ENCODE measurements at places on chromosomes 6 and 20. TPM values are rescaled to one million over a fixed set of nuclear protein-coding genes. Genes with fewer than 3 reads are reported as not detected.
A peak's percentile ranks its signal among the peaks of the same experiment; 100 is the strongest.

GRCh38 chr6:90610751-90611542 is 24.1 kb upstream of the MAP3K7 start:
- DNase-seq, result peak; percentile 75

SLCO4A1 gene
- 0.53 TPM for total RNA-seq

DNA sequence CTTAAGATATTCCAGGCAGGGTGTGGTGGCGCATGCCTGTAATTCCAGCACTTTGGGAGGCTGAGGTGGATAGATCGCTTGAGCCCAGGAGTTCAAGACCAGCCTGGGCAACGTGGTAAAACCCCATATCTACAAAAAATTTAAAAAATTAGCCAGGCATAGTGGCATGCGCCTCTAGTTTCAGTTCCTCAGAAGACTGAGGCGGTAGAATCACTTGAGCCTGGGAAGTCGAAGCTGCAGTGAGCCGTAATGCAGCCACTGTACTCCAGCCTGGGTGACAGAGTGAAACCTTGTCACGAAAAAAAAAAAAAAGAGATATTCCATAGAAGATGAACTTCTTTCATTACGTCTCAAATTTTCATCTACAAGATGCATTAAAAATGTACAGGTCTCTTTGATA is 46.7 kb upstream of the ISM1 start:
- no peak for DNase-seq

DNA sequence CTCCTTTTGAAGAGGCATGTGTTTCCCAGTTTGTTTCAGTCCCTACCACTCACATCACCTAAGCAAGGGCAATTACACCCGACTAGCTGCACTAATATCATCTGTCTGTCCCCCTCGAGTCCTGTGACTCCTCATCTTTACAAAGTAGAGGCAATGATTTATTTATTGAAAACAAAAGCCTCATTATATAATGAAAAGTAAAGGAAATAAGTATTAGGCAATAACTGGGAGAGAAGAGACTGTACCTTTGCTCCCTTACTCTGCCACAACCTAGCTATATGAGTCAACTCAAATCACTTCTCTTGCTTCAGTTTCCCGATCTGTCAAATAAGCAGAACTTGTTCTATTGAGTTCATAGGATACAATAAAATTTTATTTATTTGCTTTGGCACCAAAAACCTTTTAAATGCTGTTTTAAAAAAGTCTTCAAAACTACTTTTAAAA is 38.9 kb downstream of the CSNK2A1 start:
- no peak for DNase-seq

GRCh38 chr20:18596270-18596669 is 8.4 kb downstream of the DTD1 start:
- DNase-seq, result no peak

ATP9A gene
- total RNA-seq, result 39.4 TPM

CABLES2 gene
- 2.0 TPM for total RNA-seq

GRCh38 chr6:109015176-109015575 is 79.5 kb downstream of the SESN1 start:
- no peak for DNase-seq

REM1 gene
- total RNA-seq, result 9.6 TPM

PSORS1C2 gene
- total RNA-seq, result not detected

DNA sequence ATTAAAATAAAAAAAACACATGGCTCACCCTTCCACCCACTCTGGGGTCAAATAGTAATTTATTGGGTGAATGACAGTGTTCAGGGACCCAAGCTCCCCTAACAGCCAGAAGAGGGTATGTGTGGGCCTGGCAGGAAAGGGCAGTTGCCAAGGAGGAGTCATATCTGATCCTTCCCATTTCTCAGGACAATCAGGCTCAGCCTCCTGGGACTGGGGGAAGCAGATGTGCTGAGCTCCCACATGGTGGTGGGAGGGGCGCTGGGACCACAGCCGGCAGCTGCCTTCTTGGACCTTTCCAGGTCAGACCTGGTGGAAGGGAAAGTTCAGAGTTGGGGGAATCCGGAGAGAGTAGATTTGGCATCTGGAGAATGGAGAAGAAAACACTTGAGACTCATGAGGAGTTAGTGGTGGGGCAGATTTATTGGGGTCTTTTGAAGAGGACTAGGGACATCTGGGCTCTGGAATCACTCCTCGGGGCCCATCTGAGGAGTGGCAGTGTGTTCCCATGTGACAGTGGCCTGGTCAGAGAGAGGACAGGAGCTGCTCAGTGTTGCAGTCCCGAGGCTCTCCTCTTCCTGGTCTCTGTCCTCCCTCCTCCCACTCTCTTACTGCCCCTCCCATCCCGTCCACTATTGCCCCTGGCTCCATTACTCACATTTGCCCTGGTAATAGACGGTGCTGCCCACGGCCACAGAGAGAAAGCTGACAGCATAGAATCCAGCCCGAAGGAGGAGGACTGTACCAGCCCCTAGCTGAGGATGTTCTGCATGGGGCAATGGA is 3.0 kb downstream of the LST1 start:
- DNase-seq, result no peak

TMX4 gene
- 18.1 TPM for total RNA-seq

DNA sequence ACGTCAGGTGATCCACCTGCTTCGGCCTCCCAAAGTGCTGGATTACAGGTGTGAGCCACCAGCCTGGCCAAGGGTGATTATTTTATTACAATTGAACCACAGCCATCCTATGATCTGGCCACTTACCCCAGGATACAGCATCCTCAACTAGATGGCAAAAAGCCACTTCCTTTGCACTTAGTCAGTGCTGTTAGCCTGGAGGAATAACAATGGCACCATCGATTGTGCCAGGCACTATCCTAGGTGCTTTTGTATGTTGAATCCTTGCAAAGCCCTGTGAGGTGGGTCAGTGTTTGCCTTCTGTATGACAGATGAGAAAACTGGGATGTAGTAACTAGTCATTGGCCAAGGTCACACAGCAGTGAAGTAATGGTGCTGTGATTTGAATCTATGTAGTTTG is 11.2 kb upstream of the TTPAL start:
- no peak for DNase-seq

- DNase-seq, result peak; percentile 29
These were observed 457.2 kb downstream of the KIF16B start for GRCh38 chr20:16115911-16116552.

CST8 gene
- not detected for total RNA-seq

GRCh38 chr6:83767033-83767432 is 58.1 kb upstream of the SNAP91 start:
- DNase-seq, result no peak

ISM1 gene
- 1.4 TPM for total RNA-seq

GRCh38 chr6:5025911-5026819 is 22.3 kb upstream of the RPP40 start:
- DNase-seq, result peak; percentile 86

- DNase-seq, result no peak
These were observed 139.5 kb upstream of the MYLIP start for GRCh38 chr6:15989397-15989796.

STMND1 gene
- total RNA-seq, result not detected

DNA sequence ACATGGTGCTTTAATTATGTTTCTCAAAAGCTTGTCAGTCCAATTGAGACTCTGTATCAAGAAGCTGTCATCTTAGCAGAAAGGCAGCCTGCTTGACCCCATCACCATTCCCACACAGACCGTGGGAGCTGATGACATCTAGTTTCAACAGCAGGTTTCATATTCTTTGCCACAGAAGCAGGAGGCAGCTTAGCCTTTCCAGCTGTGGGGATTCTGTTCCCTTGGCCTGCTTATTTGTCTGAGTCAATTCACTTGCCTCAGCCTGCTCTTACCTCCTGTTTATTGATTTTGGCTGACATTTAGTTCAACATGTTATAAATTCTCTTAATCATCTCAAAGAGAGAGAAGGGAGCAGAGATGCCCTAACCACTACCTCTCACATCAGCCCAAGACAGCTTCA is 527.7 kb downstream of the ADGRB3 start:
- peak; percentile 3 for DNase-seq

EPB41L1 gene
- 14.3 TPM for total RNA-seq

DNA sequence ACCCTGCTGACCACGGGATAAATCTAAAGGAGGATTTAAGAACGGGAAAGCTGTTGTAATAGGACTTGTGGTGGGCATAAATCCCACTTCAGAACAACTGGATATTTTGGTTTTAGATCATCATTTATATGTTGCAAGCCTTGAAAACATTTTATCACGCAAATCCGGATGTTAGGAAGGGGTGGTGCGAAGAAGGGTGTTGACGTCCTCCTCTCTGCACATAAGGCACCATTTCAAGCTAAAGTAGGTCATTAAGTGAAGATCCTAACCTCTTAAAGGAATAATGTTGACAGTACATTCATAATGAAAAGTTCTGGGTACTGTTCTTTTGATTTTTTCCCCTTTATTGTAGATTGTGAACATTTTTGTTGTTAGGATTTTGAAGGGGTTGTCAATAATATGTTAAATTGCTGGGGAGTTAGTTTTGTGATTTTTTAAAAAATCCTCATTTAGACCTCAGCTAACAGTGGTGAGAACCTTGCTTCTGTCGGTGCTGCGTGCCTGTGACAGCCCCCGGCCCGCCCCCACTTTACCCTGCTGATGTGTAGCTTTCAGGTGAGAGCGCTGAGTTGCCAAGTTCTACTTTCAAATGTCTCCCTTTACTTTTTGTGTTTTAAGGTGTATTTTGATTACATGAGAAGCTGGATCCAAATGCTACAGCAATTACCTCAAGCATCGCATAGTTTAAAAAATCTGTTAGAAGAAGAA is 88.8 kb downstream of the MAP3K4 start:
- no peak for DNase-seq

C20orf202 gene
- total RNA-seq, result 0.35 TPM

DNA sequence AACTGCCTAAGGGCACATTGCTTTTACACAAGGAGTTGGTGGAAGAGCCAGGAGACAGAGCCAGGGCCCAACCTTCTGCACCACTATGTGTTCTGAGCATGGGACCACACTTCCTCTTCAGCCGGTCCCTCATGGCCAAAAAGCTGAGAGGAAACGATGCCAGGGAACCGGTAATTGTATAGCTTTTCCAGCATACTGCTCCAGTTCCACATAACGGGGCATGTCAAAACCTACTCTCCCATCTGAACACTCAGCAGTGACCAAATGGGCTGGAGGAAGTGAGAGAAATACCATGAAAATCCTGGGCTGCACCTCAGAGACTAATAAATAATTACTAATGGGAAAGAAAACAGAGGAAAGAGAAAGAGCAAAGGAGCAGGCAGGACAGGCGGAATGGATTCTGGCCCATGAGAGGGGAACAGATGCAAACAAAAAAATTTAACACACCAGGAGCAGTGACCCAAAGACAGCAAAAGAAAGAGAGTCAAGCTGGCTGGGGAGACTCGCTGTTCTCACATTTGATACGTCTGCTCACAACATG is 52.0 kb upstream of the BMP2 start:
- DNase-seq, result peak; percentile 83

OR2J3 gene
- total RNA-seq, result not detected

PNLDC1 gene
- 0.22 TPM for total RNA-seq

DNA sequence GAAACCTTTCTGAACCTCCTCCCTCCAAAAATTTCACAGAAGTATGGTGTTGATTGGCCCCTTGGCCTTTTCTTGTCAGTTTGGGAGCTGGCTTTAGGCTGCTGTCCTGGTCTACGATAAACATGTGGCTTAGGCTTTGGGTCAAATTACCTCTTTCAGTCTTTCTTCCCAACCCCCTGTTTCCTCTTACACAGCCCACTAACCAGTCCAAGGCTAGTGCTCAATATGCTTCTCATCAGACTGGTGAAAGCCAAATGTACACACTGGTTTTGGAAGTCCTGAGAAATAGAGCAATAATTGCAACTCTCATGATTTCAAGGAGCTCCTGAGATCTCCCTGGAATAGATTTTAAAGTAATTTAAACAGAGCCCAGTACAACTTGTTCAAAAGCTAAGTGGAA is 933.7 kb upstream of the GJE1 start:
- DNase-seq, result peak; percentile 15

DNA sequence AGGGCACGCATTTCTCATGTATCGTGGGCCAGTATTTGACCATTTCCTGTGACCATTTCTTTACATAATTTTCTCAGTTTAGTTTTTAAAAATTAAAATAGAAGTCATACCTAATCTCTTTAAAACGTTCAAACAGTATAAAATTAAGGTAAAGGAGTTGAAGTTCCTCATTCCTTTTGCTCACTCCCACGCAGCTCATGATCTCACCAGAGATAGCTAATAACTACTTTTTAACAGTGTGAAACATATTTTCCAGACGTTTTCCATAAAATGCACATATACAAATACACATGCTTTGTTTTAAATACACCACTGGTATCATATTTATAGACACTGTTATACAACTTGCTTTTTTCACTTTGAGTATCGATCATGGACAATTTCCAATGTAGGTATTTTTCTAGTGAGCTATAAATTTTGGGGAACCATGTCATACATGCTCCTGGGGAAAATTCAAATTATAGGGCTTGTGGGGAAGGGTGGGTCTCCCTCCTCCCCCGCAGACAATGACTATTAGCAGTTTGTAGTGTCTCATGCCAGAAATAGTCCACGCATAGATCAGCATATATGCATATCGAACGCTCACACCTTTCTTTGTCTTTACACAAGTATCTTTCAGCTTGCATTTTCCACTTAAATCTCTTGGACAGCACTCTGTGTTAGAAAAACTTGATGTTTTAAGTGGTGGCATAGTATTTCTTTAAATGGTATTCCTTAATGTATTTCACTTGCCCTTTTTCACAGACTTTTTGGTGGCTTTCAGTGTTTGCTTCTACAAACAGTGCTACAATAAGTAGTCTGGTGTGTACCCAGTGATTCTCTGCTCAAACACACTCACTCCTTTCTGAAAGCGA is 145.5 kb upstream of the ZNF217 start:
- DNase-seq, result peak; percentile 62

DNA sequence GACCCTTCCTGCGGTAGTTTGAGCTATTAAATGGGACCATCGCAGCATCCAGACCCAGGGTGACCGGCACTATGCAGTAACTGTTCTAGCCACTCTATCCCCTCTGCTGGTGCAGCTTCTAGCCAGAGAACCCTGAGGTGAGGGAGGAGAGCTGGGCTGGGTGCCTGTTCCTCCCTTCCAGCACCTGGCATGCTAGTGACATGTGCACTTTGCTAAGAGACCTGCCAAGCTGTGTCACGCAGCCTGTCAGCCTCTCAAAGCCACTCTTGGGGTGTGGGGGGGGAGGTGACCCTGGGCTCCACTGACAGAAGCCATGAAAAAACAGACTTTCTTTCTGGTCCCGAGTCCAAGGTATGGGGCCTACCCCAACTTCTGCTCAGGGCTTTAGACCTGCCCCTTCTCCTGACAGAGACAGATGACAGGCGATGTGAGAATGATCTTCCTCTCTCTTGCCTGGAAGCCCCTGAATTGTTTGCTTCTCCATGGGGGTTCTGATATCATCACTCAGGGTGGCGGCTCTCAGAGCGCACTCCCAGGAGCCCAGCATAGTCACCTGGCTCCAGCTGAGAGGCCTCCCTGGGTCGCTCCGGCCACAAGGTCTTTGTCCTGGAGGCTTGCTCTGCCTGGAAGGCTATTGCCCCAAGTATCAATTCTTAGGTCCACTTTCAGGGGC is 47.2 kb upstream of the MLN start:
- DNase-seq, result no peak

DNA sequence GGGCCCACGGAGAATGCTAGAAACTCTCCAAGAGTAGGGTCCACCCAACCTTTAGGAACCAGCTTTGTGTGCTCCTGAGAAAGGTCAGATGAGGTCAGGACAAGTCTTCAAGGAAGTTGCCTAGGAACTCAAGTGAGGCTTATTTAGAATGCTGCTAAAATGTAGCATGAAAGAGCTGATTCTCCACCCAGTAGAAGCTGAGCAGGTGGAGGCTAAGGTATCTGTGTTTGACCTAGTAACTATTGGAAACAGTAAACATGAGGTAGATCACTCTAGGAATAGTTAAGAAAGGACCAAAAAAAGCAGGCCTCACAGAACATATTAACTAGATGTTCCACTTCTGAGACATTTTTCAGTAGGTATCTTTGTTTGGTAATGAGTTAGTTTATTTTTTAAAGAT is 13.9 kb downstream of the CEP43 start:
- DNase-seq, result no peak

ARFGEF3 gene
- total RNA-seq, result 1.1 TPM

TRIM15 gene
- not detected for total RNA-seq

Data from muscle of leg (tissue), 16 donors.